ENCODE measurements at places on chromosomes 2 and 18.

- DNase-seq: no peak
Observed at GRCh38 chr18:37452015-37452414, 113.6 kb downstream of the CELF4 start.

- no peak for DNase-seq
Observed at GRCh38 chr2:18612133-18612532, 22.8 kb upstream of the NT5C1B start.

- DNase-seq: no peak
Observed at GRCh38 chr2:28645553-28645952, 106.1 kb upstream of the PPP1CB start.

- DNase-seq: no peak
Observed at GRCh38 chr2:9410108-9410507, 13.2 kb downstream of the ITGB1BP1 start.

- peak; percentile 49 for DNase-seq
Observed at GRCh38 chr2:241354668-241355658, 1.1 kb upstream of the FARP2 start.

GRCh38 chr2:121529439-121530211 is 1.1 kb upstream of the RNU4ATAC start:
- peak; percentile 63 for DNase-seq

DNA sequence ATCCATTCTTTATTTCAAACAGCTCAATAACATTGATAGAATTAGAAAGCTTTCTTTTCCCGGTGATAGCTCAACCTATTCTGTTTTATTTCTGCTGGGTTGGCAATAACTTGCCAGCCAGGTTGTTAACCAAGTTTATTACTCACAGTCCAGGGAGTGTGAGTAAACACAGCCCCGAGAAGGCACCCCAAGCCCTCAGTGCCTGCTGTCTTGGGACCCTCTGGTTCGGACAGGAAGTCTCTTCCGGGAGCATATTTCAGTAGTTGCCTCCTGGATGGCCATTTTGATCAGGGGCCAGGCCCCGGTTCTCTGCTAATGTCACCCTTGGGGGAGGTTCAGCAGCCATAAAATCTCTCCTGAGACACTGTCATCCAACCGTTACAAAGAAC is 176.8 kb downstream of the INO80D start:
- DNase-seq: peak; percentile 31

GRCh38 chr18:2971741-2972552 is 41.0 kb downstream of the LPIN2 start:
- DNase-seq: no peak

- DNase-seq: no peak
Observed at GRCh38 chr2:127619203-127619590, 26.8 kb upstream of the GPR17 start.

- no peak for DNase-seq
Observed at GRCh38 chr2:88144271-88144670, 16.4 kb upstream of the FABP1 start.

GRCh38 chr2:84309281-84309680 is 149.8 kb downstream of the SUCLG1 start:
- no peak for DNase-seq

DNA sequence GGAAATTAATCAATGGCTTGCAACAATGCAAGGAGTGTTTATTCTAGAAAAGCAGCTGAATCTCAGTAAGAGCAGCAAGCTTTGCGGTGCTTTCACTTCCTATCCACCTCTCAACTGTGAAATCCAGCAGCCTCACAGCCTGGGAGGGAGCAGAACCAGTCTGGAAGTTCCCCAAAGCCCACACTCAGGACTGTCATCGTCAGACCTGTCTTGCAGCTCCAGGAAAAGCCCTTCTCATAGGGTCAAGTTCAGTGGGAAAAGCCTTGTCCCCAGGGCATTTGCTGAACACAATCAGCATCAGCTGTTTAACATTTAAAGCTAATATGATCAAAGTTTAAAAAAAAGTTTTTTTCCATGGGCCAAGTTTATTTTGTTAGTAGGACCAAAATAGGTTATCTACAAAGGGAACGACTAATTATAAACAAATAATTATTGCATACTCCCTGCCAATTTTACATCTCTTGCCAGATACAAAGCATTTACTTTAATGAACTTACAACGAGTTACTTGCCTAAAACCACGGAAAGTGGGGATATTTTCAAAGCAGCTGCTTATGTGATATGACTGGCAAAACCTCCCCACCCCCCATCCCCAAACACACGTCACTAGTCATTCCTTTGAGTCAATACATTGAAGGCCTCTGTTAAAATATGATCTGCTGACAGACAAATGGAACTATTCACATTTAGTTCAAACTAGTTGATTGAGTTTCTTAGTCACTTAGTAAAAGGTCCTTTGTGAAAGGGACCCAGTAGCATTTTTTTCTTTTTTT is 36.8 kb downstream of the PARD6G start:
- peak; percentile 16 for DNase-seq

- no peak for DNase-seq
Observed at GRCh38 chr2:224901121-224901676, 141.1 kb downstream of the DOCK10 start.

DNA sequence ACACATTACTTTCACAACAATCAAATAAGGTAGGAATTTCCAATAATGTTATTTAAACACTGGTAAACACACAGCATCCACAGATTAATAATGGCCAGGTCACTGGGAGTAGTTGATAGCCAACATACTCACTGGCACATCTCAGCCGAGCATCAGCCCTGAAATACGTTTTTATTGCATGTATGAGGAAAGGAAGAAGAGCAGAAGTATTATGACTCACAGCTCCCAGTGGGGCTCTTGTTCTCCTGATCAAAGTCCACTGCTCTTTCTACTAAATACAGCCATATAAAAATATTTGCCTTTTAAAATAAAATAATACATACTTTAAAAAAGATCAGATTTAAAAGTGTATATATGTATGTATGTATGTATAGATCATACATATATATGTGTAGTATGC is 999.6 kb downstream of the SUCLG1 start:
- peak; percentile 5 for DNase-seq

DNA sequence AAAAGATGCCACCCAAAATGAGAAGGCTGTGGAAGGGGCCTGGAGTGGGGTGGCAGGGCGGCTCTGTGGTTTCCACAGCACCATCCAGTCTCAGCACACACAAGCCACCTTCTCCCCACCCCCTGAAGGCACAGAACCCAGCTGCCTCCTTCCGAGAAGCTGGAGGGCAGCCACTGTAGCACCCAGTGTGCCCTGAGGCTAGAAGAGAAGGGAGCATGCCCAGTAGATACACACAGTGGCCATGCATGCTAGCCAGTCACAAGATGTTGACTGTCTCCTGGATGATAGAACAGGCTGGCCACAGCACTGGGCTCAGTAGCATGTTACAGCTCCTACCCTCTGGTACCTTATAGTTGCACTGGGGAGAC is 148.9 kb upstream of the EPAS1 start:
- DNase-seq: no peak

- no peak for DNase-seq
Observed at GRCh38 chr2:98932778-98933343, 3.2 kb downstream of the CRACDL start.

GRCh38 chr2:85599468-85600234 is 2.8 kb downstream of the TMEM150A start:
- DNase-seq: no peak

DNA sequence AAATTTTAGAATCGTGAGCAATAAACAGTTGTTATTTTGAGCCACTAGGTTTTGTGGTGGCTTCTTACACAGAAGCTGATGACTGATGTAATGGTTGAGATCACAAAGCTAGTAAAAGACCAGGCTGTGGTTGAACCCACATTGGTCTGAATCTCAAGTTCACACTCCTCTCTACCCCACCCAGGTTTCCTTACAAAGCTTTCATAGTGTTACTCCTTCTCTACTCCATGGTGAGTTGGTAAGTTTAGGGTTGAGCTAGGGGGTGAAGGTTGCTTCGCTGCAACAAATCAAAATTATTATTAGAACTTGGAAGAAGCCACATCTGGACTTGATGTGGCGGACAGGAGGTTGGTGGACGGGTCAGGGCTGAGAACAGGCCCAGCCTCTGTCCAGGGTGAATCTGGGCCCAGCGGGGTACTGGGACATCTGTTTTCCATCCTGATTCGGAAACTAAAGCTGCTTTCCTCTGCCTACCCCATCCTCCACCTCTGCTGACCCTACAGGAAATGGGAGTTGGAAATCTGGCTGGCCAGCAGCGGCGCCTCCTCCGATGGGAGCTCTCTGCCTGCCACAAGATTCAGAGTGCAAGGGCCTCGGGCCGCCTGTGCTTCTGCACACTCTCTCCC is 86.3 kb downstream of the ZFP36L2 start:
- DNase-seq: no peak

GRCh38 chr2:129253461-129253812 is 726.0 kb upstream of the RAB6C start:
- no peak for DNase-seq

DNA sequence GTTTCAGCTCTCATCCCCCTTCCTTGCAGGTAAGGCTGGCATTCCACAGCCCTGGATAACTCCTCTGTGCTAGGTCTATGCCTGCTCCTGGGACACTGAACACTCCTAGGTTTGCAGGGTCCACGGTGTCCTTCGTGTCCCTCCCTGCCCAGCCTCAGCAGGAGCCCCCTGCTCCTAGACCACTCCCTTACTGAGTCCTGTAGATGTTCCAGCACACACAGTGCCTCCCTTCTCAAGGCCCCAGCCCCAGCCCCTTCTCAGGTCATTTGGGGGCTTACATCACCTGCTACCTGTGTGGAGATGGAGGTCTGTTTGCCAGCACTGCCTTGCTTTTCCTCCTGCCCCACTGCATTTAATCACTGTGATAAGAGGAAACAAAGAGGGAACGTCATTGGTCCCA is 146.4 kb upstream of the TNP1 start:
- DNase-seq: no peak

DNA sequence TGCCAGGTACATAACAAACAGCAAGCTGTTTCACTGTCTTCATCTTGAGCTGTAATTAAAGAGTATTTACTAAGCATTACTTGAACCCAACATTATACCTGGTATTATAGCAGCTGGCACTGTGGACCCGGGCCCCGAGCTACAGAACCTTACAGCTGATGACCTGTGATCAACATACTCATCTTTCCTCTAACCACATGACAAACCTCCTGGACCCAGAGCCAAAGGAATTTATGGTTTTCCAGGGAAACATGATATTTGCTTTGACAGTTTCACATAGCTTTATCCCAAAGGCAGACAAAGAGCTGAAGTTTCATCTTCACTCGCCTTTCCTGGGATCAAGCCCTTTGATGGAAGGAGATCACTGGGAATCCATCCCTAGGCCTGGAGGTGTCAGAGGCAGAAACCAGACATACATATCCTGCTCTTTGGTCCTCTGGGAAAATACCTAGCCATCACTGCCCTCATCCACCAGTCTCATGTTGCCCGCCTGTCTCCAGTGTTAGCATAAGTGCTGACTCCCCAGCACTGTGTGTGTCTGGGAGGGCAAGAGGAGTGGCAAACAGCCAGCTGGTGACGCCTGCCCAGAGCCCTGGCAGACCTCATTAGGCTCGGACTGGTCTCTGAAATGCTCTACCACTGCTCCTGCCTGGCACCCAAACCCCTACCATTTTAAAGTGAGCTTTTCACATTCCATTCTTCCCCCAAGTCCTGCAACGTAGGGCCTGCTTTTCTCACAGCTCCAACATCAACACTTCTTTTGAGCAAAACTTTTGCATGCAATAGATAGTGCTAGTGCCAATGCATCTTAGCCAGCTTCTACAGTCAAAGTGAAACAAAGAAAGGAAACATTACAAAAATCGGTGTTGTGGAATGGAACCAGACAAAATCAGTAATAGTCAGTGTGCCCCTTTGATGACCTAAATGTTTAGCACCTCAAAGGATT is 138.8 kb upstream of the CTAGE1 start:
- peak; percentile 55 for DNase-seq

DNA sequence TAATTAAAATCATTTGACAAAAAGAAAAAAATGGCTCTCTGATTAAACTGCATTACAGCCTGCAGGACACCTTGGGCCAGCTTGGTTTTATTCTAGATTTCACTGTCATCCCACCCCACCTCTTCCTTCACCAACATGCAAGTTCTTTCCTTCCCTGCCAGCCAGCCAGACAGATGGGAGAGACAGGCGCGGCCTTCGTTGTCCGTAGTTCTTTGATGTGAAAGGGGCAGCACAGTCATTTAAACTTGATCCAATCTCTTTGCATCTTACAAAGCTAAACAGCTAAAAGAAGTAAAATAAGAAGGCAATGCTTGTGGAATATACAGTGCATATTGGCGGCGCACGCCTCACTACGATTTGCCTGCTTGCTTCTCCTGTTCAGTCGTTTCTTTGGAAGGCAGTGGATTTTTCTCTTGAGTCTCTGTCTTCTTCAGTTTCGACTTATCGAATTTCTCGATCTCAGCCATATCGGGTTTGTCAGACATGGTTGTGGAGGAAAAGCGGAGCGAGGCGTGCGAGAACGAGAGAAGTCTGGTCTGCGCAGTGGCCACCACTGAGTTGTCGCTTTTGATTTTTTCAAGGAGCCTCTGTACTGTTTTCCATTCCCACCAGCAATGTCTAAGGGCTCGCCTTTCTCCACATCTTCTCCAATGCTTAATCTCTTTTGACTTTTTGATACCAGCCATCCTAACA is 22.4 kb downstream of the COLEC11 start:
- no peak for DNase-seq

DNA sequence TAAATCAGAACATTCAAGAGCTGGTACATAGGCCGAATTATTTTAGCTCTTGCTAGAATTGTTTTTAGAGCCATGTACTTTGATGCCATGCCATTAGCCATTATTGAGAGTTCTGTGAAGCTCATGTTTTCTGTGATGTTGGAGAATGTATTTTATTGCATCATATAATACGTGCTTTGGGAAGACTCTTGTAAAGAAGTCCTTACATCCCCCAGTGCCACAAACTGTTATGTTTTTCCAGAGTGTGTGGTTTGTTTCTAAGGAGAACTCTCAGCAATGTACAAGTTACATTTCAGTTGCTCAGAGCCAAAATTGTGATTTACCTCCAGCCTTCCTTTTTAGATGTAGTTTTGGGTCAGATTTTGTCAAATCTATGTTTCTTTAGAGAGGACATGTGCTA is 148.6 kb downstream of the HAUS1 start:
- peak; percentile 42 for DNase-seq

- no peak for DNase-seq
Observed at GRCh38 chr2:40318921-40319320, 133.0 kb downstream of the SLC8A1 start.

DNA sequence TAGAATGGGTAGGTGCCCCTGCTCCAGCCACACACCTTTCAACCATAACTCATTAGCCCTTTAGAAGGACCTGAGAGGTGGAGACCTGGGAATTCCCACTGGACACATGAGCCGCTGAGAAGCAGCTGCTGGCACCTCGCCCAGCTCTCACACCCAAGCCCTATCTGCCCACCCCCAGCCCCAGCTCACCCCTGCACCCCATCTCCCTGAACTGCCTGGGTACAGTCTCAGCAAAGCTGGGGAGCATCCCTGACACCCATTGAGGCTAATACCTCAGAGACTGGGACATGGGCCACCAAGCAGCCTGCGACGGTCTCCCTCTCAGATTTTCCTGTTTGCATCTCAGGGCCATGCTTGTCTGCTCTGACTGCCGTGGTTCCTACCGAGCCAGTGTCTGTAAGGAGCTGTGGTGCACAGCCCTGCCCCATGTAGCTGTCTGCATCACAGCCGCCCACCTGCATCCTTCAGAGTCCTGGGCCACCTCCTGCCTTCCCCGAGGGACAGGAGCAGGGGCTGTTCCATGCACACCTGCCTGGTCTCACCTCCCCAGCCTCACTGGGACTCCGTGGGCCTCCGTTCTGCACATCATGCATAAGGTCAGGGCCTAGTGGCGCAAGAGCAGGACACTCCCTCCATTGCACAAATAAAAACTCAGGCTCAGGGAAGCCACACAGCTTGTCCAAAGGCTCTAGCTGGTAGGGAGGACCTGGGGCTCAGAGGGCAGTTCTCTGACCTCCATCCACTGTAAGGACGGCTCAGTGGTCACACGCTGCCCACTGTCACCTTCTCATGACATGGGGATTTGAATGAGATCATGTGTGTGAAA is 90.0 kb downstream of the SEPTIN10 start:
- DNase-seq: no peak
